ENCODE measurements at places on chromosomes 7 and 10. TPM values are rescaled to one million over a fixed set of nuclear protein-coding genes. Genes with fewer than 3 reads are reported as not detected.
A peak's percentile ranks its signal among the peaks of the same experiment; 100 is the strongest.

DNA sequence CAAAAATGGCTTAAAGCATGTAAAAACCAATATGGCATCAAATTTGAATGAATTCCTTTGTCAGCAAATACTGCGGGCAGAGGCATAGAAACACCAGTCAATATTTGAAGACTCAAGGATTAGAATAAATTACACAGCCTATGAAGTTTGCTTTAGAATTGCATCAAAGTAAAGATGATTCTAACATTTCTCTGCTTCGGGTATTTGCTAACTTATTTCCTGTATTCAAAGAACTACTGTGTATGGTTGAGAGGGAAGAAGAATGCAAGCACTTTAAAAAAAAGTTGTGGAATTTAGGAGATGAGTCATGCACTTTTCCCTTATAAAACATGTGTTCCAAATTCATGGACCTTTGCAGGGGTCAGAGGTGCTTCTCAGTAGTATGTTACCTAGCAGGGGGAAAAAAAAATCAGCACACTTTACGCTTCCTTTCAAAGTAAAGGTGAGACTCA, 90.1 kb downstream of the PIP4K2A start:
- DNase-seq, result no peak

GRCh38 chr7:154861589-154861988, 141.3 kb downstream of the PAXIP1 start:
- DNase-seq, result no peak

GRCh38 chr10:131277278-131277677, 34.2 kb downstream of the TCERG1L start:
- DNase-seq, result no peak

- DNase-seq, result no peak
Measured at GRCh38 chr7:89559596-89559995, 594.7 kb upstream of the STEAP1 start.

DNA sequence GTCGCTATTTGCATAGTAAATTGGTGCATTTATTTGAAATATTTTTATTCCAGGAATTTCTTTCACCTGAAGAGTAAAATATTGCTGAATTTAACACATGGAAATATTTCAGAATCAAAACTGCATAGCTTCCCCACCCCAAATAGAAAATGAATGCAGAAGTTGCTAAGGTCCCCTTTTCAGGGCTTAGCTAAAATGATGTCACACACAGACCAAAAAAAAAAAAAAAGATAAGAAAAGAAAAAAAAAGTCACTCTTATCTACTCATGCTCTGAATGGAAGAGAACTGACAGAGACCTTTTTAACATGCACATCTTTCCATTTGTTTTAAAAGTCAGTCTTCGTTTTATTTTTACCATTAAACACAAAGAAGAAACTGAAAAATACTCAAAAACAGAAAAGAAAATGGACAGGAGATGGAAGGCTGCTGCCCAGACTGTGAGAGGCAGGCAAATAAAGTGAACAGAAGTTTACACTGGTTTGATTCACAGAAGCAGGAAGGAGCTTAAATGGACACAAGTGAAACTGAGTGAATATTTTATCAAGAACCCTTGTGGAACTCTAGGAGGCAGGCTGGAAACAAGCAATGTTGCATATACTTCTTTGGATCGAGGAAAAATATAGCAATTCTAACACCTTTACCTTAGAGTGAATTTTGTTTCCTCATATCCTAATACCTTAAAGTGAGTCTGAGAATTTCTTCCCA, 32.0 kb downstream of the PSMC2 start:
- no peak for DNase-seq

GRCh38 chr7:23586159-23586558, 11.0 kb upstream of the CCDC126 start:
- no peak for DNase-seq

GRCh38 chr7:101538596-101539459, 90.3 kb downstream of the MYL10 start:
- DNase-seq, result peak; percentile 45

DNA sequence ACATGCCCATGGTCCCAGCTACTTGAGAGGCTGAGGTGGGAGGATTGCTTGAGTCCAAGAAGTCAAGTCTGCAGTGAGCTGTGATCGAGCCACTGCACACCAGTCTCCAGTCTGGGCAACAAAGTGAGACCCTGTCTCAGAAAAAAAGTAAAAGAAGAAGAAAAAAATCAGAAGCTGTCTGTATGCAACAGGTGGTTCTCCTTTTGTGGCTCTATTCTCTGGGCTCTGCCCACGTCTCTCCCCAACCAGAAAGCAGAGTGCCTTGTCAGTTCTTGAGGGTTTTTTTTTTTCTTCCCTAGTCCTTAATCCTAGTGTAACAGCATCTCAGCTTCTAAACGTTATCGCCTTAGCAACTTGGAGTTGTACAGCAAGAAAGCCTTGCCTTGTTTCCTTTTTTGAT, 89.5 kb downstream of the PRKCQ start:
- DNase-seq, result no peak

GRCh38 chr10:48450741-48451466, 144.4 kb downstream of the MAPK8 start:
- DNase-seq, result no peak

DNA sequence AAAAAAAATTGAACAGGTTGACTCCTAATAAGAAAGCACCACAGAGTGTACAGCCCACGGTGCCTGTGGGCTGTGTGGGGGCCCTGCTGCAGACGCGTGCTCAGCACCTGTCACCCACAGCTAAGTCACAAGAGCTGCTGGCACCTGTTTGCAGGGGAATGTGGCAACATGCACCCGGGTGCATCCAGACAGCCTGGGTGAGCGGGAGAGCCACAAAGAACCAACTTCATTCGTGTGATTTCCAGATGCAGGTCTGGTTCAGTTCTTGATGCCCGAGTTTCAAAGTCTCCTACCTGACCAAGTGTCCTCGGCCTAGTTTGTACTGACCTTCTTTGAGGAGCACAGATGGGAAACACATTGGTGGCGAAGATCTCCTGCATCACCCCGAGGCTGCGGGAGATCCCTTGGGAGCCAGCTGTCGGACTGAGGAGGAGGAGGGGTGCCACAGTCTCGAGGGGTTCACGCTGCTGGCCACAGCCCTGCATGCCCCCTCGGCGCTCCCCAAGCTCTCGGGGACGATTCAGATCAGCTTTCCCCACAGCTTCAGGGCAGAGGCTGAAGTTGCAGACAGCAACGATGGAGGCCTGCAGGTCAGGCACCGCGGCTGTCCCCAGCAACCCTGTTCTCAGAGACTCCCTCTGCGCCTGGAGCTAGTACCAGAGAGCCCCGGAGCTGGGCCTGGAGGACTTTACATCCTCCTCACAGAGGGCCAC, 35.3 kb downstream of the AMZ1 start:
- DNase-seq, result no peak

- no peak for DNase-seq
Measured at GRCh38 chr10:23370106-23370505, 25.5 kb upstream of the C10orf67 start.

DNA sequence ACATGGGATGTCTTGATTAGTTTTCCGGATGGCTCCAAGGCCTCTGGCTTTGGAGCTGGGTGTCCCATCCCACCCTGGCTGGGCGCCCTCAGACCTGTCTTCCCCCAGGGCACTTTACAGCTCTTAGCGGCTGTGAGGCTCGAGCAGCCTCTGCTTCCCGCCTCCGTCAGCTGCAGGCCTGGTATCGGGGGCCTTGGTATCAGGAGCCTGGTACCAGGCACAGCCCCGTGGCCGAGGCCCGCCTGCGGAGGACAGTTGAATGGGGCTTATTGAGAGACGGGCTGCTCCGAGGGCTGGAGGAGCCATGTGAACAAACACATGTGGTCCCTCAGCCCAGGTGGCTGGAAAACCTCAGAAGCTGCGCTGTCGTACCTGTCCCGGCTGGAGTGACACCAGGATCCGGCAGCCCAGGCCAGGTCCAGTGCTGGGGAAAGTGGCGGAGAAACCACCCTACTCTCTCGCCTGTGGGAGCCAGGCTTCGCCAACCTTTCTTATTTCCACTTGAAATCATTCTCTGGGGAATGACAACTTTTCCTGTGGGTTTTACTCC, 23.9 kb upstream of the AP5Z1 start:
- no peak for DNase-seq

DNA sequence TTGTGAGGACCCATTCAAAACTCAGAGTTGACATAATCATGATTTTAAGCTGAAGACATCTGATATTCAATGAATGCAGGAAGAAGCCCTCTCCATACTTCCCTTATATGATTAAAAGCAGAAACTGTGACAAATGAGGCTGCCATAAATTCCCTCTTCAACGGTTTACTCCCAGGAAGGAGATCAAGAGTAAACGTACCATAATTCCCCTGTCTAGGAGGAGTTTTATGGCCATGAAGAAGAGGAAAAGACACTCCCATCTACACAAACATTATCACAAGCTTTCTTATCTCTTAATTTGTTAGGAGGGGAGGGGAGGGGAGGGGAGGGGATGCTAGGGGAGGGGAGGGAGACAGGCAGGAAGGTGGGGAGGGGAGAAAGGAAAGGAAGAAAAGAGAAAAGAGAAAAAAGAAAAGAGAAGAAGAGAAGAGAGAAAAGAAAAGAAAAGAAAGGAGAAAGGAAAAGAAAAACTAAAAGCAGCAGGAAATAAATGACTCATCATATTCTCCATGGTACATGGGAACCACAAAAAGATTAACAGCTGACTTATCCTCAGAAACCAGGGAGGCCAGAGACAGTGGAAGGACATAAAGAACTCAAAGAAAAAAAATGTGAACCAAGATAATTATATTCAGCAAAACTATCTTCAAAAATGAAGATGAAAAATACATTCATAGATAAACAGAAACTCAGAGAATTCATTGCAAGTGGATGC, 121.6 kb downstream of the ALOX5 start:
- no peak for DNase-seq

DNA sequence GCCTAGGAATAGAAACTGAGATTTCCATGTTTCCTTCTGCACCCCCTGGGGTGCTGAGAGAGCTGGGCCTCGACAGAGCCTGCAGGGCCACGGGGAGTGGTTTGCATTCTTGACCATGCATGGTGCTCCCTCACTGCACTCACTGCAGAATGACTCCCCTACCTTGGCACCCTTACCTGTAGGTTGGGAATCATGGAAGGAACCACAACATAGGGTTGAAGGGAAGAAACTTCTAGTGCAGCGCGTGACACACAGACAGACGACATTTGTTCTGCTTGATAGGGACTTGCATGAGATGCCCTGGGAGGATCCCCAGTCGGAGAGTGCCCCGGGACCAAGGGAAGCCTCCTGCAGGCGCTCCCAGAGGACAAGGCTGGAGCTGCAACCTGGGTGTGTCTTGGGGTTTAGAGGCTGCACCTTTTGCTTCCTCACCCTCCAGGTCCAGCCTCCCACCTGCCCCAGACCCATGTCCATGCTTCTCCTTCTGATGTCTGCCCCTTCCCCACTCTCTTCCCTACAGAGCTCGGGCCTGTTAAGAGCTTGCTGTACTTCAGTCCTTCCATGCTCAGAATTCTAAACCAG, 245.2 kb downstream of the ABCA13 start:
- DNase-seq, result no peak

DNA sequence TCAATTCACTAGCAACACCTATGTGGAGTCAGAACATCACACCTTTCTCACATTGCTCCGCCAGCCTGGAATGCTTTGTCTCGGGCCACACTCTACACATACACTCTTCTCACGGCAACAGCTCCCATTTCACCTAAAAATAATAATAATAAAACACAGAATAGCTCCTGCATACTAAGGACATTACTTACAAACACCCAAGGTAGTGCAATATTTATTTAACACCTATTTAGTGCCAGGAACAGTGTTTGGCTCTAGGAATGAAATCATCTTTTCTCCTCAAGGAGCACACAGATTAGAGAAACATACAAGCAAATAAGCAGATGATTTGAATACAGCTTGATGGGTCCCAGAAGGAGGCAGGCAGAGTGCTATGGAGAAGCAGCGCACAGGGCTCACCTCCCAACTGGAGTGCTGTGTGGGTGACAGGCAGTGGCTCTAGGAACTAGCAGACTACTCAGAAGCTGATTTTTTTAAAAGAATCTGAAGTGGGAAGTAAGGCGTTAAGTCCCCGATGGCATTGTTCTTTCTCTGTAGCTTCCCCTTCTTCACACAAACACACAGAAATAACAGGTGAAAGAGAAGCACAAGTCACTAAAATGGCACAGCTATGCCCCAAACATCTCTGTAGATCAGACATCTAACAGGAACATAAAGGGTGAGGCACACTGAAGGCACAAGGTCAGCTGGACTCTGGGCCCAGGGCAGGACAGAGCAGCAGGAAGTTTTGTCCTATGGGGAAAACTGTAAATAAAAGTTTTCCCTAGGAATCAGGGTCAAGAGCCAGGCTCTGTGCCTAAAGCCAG, 16.7 kb downstream of the USP6NL start:
- DNase-seq, result no peak

DNA sequence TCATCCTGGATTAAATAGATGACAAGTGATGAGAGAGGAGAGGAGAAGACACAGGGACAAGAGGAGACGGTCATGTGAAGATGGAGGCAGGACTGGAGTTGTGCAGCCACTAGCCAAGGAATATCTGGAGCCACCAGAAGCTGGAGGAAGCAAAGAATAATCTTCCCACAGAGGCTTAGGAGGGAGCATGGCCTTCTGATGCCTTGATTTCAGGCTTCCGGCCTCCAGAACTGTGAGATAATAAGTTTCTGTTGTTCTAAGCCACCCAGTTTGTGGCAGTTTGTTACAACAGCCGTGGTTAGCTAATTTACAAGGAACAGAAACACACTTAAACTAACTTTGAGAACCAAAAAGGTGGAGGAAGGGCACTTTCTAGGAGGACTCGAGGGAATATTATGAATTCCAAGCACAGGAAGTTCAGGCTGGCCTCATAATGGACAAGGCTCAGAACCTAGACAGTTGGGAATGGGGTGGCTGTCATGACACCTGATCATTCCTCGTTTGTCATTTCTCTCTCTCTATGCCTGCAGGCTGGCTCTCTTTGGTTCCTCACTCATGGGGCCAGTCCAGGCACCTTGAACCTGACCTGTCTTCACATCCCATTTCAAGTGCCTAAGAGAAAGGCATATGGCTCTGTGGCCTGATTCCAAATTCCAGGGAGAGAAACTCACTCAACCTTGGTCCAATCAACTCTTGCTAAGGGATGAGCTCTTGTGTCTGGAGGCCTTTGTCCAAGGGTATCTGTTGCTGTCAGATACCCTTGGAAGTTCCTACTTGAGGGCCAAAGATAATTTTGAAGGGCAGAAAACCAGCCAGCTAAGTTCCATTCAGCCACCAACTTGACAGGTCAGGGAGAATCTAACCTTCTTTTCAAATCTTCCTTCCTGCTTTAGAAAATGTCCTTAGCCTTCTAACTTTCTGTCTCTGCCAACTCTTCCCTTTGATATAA, 33.5 kb upstream of the PDZD8 start:
- no peak for DNase-seq

DNA sequence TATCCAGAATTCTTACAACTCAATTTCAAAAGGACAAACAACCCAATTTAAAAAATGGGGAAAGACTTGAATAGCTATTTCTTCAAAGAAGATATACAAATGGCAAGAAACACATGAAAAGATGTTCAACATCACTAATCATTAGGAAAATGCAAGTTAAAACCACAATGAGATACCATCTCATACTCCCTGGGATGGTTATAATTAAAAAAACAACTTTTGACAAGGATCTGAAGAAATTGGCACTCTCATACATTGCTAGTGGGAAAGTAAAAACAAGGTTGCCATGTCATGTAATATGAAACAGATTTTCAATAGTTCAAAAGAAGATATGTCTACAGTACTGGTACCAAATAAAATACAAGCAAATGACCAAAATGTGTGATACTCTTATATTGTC, 9.0 kb downstream of the OAT start:
- no peak for DNase-seq

- no peak for DNase-seq
Measured at GRCh38 chr7:25795824-25796235, 356.2 kb upstream of the NFE2L3 start.

MMP21 gene
- not detected for total RNA-seq

TMEM60 gene
- 17.5 TPM for total RNA-seq

SLC18A2 gene
- 1.3 TPM for total RNA-seq

SCIN gene
- total RNA-seq, result 7.6 TPM

TMEM225B gene
- total RNA-seq, result 23.5 TPM

CYP2W1 gene
- 3.1 TPM for total RNA-seq

BCAP29 gene
- 95.4 TPM for total RNA-seq

TSPAN12 gene
- total RNA-seq, result 14.5 TPM
